Breast epithelium (tissue), 4 donors: ENCODE measurements at places on chromosomes 6 and 20.

GRCh38 chr20:17858450-17859001 lies 110.1 kb downstream of the SNX5 start:
- H3K27me3 ChIP-seq = no peaks in the 10 kb centered on the region
- H3K4me3 ChIP-seq = no peak overlapping the region
- H3K36me3 ChIP-seq = no peaks in the 10 kb centered on the region
- H3K27ac ChIP-seq = peak overlapping the region; percentile 79

DNA sequence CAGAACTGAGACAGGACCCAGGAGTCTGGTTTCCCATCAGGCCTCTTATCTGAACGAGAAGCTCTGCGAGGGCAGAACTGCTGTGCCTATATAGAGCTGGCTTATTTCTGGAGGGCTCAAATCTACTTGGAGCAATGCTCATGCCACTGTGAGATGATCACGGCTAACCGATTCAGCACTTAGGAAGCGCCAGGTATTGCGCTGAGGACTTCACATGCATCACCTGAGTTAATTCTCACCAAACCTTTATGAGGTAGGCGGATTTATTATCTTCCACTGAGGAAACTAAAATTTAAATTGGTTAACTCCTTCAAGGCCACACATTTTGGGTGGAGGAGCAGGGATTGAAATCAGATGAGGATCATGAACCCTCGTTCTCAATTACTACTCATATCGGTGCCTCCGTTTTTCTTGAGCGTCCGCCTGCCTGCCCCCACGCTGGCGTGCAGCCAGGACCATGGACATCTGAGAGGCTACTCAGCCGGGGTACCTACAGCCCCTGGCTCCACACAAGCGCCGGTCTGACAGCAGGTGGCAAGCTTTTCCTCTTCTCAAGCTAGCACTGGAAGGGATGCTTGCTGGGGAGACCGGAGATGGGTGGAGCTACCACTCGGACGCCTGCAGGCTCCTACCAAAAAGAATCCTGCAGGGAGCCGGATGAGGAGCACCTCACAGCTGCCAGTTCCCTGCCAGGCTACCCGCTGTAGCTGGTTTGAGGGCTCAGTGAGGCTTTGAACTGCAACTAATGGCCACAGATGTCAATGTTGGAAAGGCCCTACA lies 1.0 kb upstream of the PCIF1 start:
- no peaks in the 10 kb centered on the region for H3K27me3 ChIP-seq
- peaks cover 7% of the 10 kb centered on the region for H3K36me3 ChIP-seq
- peak overlapping the region; percentile 100 for H3K27ac ChIP-seq
- H3K4me3 ChIP-seq = peak overlapping the region; percentile 81
- peak; percentile 64 for DNase-seq

- no peak overlapping the region for H3K27ac ChIP-seq
- no peak overlapping the region for H3K4me3 ChIP-seq
- peaks cover 60% of the 10 kb centered on the region for H3K27me3 ChIP-seq
- no peaks in the 10 kb centered on the region for H3K4me1 ChIP-seq
- no peak for DNase-seq
Measured at GRCh38 chr20:61628480-61628879, 376.4 kb downstream of the CDH4 start.

GRCh38 chr6:129890164-129890563 lies 29.0 kb upstream of the TMEM244 start:
- H3K27me3 ChIP-seq = no peaks in the 10 kb centered on the region
- H3K4me1 ChIP-seq = no peaks in the 10 kb centered on the region
- no peaks in the 10 kb centered on the region for H3K36me3 ChIP-seq

- no peaks in the 10 kb centered on the region for H3K4me1 ChIP-seq
- no peaks in the 10 kb centered on the region for H3K27me3 ChIP-seq
- H3K27ac ChIP-seq = no peak overlapping the region
Measured at GRCh38 chr6:115706324-115706723, 354.4 kb downstream of the FRK start.

GRCh38 chr6:22436134-22436533 lies 133.2 kb upstream of the HDGFL1 start:
- H3K27me3 ChIP-seq = no peaks in the 10 kb centered on the region
- no peak overlapping the region for H3K27ac ChIP-seq
- H3K4me3 ChIP-seq = no peak overlapping the region
- no peaks in the 10 kb centered on the region for H3K4me1 ChIP-seq
- no peaks in the 10 kb centered on the region for H3K36me3 ChIP-seq

DNA sequence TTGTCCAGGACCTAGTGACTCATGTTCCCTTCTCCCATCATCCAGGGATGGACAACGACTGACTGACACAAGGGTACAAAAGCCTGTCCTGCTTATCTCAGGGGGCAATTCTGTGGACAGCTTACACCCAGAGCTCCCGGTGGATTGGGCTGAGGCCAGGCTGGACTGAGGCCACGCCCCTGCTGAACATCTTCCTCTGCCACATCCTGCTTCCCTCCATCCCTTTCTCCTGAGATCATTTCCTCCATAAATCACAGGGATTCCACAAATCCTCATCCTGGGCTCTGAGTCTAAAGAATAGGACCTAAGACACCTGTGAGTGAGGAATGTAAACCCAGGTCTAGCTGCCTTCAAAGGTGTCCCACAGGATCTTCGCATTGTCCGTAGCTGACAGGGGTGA lies 30.4 kb upstream of the RNF24 start:
- H3K36me3 ChIP-seq = no peaks in the 10 kb centered on the region
- H3K27me3 ChIP-seq = no peaks in the 10 kb centered on the region
- no peak for DNase-seq
- H3K27ac ChIP-seq = no peak overlapping the region
- no peak overlapping the region for H3K4me3 ChIP-seq
- H3K4me1 ChIP-seq = no peaks in the 10 kb centered on the region

- no peaks in the 10 kb centered on the region for H3K4me1 ChIP-seq
- peak overlapping the region; percentile 70 for H3K27ac ChIP-seq
- H3K27me3 ChIP-seq = no peaks in the 10 kb centered on the region
- no peaks in the 10 kb centered on the region for H3K36me3 ChIP-seq
- H3K4me3 ChIP-seq = no peak overlapping the region
- peak; percentile 77 for DNase-seq
Measured at GRCh38 chr6:7561153-7561964, 19.9 kb downstream of the DSP start.

DNA sequence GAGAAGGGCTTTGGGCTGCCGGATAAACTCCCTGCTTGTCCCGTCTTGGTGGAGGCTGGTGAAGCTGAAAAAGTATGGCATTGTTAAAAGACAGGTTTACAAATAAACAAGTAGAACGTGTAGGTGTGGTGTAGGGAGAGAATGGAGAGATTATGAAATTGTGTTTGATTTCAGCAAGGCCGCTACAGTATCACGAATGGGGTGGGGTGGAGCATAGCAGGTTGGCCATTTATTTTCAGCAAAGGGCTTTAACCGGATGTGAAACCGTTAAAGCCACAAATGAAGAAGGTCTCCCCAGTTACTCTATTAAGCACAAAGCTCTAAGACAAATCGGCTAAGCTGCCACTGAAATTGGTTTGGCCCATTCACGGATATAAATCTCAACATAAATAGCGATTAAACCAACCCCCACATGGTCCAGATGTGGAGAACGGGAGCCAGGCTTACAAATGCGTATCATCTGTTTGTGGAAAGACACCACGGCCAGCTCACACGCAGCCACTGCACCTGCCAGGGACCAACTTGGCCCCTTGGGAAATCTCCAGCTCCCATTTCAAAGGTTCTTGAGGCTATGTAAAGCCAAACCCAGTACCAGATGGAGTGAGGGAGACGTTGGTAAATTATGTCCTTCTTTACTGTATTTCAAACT lies 94.0 kb downstream of the ZMYND8 start:
- H3K4me3 ChIP-seq = no peak overlapping the region
- H3K4me1 ChIP-seq = no peaks in the 10 kb centered on the region
- H3K36me3 ChIP-seq = no peaks in the 10 kb centered on the region

- H3K27ac ChIP-seq = no peak overlapping the region
- no peaks in the 10 kb centered on the region for H3K36me3 ChIP-seq
- no peaks in the 10 kb centered on the region for H3K4me1 ChIP-seq
- H3K4me3 ChIP-seq = no peak overlapping the region
- no peak for DNase-seq
Measured at GRCh38 chr6:53959717-53960116, 151.5 kb upstream of the MLIP start.

DNA sequence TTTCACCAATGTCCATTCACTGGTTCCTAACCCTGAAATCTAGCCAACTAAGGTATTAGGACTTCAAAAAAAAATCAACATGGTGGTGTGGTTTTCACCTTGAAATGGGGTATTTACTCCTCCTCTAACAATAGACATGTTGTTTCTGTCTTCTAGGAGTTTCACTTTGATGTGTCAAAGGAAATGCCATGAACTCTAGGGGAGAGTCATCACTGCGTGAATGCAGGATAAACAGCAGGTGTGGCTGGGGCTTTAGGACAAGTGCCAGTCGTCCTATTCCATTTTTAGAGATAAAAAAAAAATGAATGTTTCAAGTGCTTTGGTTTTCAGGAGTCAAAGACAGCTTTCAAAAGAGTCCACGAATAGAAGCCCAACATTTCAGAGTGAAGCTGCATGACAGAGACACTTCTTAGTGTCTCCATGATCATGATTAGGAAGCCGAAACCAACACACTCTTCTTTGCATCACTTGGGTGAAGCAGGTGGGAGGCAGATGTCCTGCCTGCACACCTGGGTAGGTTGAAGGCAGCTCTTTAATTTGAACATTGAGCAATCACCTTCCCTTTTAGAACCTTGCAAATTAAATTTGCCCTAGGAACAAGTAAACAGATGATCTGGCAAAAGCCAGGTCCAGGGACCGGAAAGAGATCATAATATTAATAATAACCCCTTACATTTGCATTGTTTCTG lies 328.5 kb upstream of the PRDM1 start:
- no peaks in the 10 kb centered on the region for H3K36me3 ChIP-seq
- no peak overlapping the region for H3K27ac ChIP-seq
- no peaks in the 10 kb centered on the region for H3K27me3 ChIP-seq
- H3K4me3 ChIP-seq = no peak overlapping the region

DNA sequence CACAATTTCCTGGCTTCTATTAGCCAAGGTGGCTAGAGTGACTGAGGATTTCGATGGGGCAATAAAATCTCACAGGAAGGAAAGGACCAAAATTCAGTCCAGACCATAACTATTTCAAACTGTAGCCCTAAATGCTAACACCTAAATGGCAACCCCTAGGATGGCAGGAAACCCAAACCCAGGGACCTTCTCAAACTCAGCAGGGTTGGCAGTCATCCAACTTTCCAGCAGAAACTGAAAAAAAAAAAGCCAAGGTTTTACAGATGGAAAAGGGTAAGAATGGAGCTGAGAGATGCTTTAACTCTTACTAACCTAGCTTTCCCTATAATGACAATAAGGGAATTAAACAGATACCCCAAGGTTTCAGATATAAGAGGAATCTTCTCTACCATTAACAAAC lies 10.5 kb downstream of the IBTK start:
- H3K36me3 ChIP-seq = no peaks in the 10 kb centered on the region
- H3K27me3 ChIP-seq = no peaks in the 10 kb centered on the region
- H3K4me3 ChIP-seq = no peak overlapping the region

GRCh38 chr6:145506565-145506964 lies 228.8 kb downstream of the EPM2A start:
- no peaks in the 10 kb centered on the region for H3K36me3 ChIP-seq
- H3K27me3 ChIP-seq = no peaks in the 10 kb centered on the region
- no peak overlapping the region for H3K4me3 ChIP-seq
- no peak for DNase-seq
- no peak overlapping the region for H3K27ac ChIP-seq

DNA sequence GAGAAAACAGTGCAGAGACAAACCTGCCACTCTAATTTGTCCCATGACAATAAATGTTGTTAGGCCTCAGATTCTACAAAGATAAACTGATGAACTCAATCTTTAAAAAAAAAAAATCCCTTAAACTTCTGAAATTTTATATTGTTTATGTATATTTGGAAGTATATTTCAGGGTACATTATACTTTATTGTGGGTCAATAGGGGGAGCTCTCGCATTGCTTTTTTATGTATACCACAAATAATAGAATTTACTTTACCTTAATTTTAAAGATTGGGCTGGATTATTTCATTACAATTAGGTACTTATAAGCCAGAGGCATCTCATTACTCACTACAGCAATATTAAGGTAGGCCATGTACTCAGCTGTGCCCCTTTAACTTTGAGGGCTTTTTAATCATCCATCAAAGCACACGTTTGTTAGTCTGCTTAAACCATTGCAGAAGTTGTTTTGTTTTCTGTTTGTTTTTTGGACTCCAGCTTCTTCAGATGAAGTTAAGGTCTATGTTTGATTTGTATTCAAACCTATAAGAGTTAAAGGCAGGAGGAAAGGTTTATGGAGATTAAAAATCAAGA lies 56.3 kb upstream of the EYA4 start:
- H3K36me3 ChIP-seq = no peaks in the 10 kb centered on the region
- peaks cover 3% of the 10 kb centered on the region for H3K27me3 ChIP-seq
- H3K4me1 ChIP-seq = no peaks in the 10 kb centered on the region
- no peak for DNase-seq
- H3K4me3 ChIP-seq = no peak overlapping the region

GRCh38 chr20:63312690-63313348 lies 19.8 kb downstream of the COL20A1 start:
- H3K27me3 ChIP-seq = no peaks in the 10 kb centered on the region
- H3K4me3 ChIP-seq = no peak overlapping the region
- no peaks in the 10 kb centered on the region for H3K36me3 ChIP-seq
- no peaks in the 10 kb centered on the region for H3K4me1 ChIP-seq
- DNase-seq = no peak

- no peaks in the 10 kb centered on the region for H3K4me1 ChIP-seq
- H3K36me3 ChIP-seq = no peaks in the 10 kb centered on the region
- H3K4me3 ChIP-seq = no peak overlapping the region
- no peak overlapping the region for H3K27ac ChIP-seq
- DNase-seq = no peak
- H3K27me3 ChIP-seq = no peaks in the 10 kb centered on the region
Measured at GRCh38 chr6:150603176-150603575, 3.5 kb downstream of the PLEKHG1 start.

DNA sequence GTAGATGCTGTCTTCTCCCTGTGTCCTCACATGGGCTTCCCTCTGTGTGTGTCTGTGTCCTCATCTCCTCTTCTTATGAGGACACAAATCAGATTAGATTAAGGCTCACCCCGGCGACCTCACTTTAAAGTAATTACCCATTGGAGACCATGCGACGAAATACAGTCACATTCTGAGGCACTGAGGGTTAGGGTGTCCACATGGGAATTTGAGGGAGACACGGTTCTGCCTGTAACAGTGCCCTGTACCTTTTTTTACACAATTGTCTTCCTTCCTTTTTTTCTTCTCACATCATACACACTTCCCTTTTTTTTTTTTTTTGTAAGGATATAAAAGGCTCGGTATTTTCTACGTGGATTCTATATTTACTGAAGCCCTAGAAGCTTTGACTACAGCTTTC lies 48.9 kb downstream of the DEK start:
- no peak overlapping the region for H3K4me3 ChIP-seq
- peaks cover 5% of the 10 kb centered on the region for H3K36me3 ChIP-seq
- no peak overlapping the region for H3K27ac ChIP-seq
- no peaks in the 10 kb centered on the region for H3K27me3 ChIP-seq
- H3K4me1 ChIP-seq = no peaks in the 10 kb centered on the region

GRCh38 chr6:39377539-39377950 lies 55.0 kb upstream of the KCNK16 start:
- DNase-seq = no peak
- no peaks in the 10 kb centered on the region for H3K36me3 ChIP-seq
- H3K27me3 ChIP-seq = no peaks in the 10 kb centered on the region

GRCh38 chr6:90370493-90370959 lies 73.9 kb upstream of the BACH2 start:
- DNase-seq = no peak
- H3K4me3 ChIP-seq = no peak overlapping the region
- no peaks in the 10 kb centered on the region for H3K36me3 ChIP-seq

- H3K4me1 ChIP-seq = no peaks in the 10 kb centered on the region
- H3K27ac ChIP-seq = no peak overlapping the region
- no peaks in the 10 kb centered on the region for H3K36me3 ChIP-seq
- no peak overlapping the region for H3K4me3 ChIP-seq
Measured at GRCh38 chr6:139449611-139450000, 75.2 kb upstream of the CITED2 start.

- H3K27ac ChIP-seq = no peak overlapping the region
- H3K4me1 ChIP-seq = no peaks in the 10 kb centered on the region
- DNase-seq = no peak
- no peaks in the 10 kb centered on the region for H3K27me3 ChIP-seq
- H3K36me3 ChIP-seq = no peaks in the 10 kb centered on the region
Measured at GRCh38 chr6:138523347-138524210, 24.3 kb upstream of the NHSL1 start.
